AML-193 (cell line): ENCODE measurements at places on chromosomes 7 and 10.

GRCh38 chr10:76136961-76137360 is 705.5 kb downstream of the LRMDA start:
- no peak for DNase-seq

GRCh38 chr10:122293961-122294380 is 22.9 kb downstream of the BTBD16 start:
- no peak for DNase-seq

GRCh38 chr10:1114315-1114714 is 58.1 kb downstream of the WDR37 start:
- DNase-seq: no peak

GRCh38 chr7:115037128-115037802 is 115.4 kb downstream of the MDFIC start:
- no peak for DNase-seq

DNA sequence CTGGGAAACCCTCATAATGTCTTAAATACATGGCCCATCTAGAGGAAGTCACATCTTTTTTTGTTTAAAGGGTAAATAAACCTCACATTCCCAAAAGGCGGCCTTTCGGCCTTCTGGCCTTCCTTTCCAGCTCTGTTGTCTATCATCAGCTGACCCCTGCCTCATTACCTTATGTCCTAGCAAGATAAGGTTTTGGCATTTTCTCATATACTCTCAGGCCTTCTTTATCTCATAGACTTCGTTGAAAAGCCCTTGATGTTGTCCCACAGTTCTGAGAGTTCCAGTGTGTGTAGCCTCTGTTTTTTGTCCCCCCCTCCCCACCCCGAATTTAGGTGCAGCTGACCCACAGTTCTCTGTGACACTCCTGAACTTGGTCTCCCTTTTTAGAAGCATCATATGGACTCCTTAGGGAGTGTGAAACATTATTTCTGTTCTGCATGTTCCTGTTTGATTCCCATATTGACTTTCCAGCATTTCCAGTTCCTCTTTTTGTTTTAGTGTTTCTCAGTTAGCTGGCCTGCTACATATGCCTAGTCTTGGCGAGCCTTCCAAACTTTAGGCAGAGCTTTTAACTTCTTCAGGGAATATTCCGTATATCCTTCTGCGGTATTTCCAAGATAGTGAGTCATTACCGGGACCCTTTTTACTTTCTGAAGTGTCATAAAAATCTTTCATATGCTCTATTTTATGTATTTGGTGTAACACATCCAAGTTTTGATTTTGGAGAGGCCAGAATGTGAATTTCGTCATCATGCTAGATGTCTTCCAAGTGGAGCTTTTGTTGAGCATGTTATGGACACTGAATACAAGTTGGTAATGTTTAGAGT is 138.5 kb downstream of the LRRC4 start:
- DNase-seq: no peak

GRCh38 chr7:55964261-55965099 is at the start of gene NIPSNAP2:
Gene NIPSNAP2 (plus strand): TSS chr7:55964585. CDS start chr7:55964610, 25 bp downstream.
- peak; percentile 61 for DNase-seq

GRCh38 chr7:125450749-125451148 is 521.1 kb upstream of the POT1 start:
- DNase-seq: no peak

DNA sequence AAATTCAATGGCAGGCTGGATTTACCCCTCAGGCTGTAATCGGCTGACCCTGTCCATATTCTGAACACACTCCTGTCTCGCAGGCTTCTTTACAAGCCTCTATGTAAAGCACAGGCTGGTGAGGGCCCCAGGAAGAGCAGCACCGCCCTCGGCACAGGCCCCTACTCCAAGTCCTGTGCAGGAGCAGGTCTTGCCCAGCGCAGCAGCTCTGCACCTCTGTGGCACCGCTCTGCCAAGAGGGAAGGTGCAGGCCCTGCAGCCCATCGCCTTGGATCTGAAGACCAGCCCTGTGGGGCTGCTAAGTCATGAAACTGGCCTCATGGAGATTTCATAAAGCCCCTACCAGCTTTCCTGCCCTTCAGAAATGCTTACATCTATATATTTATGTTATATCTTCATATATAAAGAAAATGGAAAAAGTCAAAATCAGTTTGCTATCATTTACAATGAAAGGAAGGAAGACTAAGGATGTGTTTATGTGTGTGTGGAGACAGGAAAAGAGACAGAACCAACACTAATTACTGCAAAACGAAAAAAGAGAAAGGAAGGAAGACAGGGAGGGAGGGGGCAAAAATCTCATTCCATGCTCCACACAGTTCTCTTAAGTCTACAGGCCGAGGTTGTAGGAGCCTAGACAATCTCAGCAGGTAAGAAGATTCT is 9.6 kb downstream of the TMEM176B start:
- DNase-seq: no peak
